Stomach (tissue), 19 donors: ENCODE measurements at places on chromosomes 16 and 17.

GRCh38 chr16:75262104-75262799 is 10.8 kb upstream of the BCAR1 start:
- DNase-seq = peak; percentile 62

- DNase-seq = no peak
Measured at GRCh38 chr17:33056399-33057146, 64.9 kb downstream of the SPACA3 start.

DNA sequence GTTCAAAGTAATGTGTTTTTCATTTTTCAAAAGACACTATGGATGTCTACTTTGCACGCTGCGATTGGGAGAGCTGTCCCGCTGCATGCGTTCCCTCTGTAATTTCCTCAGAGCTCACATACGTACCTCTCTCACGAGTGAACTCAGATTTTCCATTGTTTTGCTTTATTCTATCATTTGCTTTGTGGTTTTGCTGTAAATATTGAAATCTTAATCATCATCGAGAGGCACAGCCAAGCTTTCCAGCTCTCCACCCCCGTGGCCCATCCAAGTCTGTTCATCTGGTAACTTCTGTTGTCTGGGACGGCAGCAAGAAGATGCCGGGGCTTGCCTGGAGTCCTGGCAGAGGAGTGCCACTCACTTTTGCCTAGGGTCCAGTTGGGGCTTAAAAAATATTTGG is 21.1 kb downstream of the TMC6 start:
- DNase-seq = no peak

DNA sequence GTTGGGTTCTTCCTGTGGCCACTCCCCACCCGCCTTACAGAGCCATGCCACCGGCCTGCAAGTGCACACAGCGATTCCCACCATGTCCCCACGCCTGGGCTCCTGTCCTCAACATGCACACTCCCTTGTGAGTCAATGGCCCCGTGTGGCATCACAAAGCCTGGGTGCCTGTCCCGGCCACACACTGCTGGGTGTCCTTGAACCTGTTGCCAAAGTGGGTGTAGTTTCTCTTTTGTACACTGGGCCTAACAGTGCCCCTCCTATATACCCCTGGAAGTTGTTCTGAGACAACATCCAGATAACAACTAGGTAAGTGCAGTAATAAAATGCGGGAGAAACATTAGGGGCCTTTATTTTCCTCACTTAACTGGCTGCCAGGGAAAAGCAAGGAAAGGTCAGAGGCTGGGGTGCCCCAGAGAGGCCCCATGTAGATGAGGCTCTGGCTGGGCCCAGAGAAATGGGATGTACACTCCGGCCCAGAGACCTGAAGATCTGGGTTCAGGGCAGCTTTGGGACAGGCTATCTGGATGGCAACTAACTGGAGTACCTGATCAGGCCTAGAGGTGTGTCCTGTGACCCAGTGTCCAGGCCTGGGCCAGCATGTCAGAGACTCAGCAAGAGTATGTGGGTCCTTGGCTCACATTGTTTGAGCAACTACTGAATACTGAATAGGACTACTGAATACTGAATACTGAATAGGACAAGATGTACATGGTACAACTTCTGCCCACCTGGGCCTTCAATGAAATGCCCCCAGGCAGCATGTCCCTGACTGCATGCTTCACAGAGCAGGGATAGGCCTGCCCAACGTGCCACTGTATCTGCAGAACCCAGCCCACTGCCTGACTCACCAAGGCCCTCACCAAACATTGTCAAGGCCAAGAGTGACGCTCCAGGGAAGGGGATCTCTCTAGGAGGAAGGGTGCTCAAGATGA is 8.3 kb downstream of the ABCC3 start:
- peak; percentile 22 for DNase-seq

DNA sequence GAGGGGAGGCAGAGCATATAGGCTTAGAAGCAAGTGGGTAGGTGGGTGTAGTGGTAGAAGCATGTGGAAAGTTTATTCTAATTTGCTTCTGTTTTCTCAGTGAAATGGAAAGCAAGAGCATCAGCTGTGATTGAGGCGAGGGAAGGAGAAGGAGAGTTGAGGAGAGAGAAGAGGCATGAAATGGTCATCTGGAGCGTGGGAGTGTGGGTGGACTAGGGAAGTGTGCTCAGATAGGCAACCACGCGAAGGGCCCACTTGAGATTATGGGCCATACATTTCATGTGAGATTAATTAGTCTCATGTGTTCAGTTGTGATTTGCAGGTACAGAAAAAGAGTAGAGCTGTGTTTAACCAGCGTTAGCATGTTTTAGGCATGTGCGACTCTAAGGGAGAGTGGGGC is 20.8 kb upstream of the CDC6 start:
- DNase-seq = no peak
